Muscle of leg (tissue), 16 donors: ENCODE measurements at places on chromosomes 12 and 14. TPM values are rescaled to one million over a fixed set of nuclear protein-coding genes. Genes with fewer than 3 reads are reported as not detected.

- peak; percentile 58 for DNase-seq
Measured at GRCh38 chr14:57847096-57847495, 18.8 kb downstream of the SLC35F4 start.

Gene AEBP2
- 33.5 TPM for polyA plus RNA-seq

Gene TC2N
- 5.6 TPM for polyA plus RNA-seq

Gene GPRC5A
- 1.7 TPM for polyA plus RNA-seq

GRCh38 chr14:99431986-99432385 lies 48.7 kb downstream of the SETD3 start:
- no peak for DNase-seq

Gene TNFAIP2
- polyA plus RNA-seq: 62.9 TPM

DNA sequence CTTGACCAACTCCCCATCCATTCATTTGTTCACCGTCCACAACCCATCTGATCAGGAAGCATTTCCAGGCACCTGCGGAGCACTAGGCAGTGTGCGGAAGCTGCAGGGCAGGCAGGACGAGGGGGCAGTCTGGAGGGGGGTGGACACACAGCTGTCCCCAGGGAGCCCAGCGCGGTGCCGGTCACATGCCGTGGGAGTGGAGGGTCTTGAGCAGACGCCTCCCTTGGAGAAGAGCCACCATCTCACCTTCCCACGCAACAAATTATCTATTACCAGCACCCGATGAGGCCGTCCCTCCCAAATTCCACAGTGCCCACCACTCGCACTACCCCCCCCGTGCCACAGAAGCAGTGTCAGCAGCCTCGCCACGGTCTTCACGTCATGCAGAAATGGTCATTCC lies 10.8 kb downstream of the DLK1 start:
- DNase-seq: peak; percentile 41

- peak; percentile 95 for DNase-seq
Measured at GRCh38 chr14:50608302-50608851, 48.4 kb downstream of the ATL1 start.

Gene SERPINA6
- polyA plus RNA-seq: 0.54 TPM

- no peak for DNase-seq
Measured at GRCh38 chr12:639988-640387, 23.3 kb downstream of the NINJ2 start.

Gene PTPRQ
- polyA plus RNA-seq: 0.72 TPM

Gene NELL2
- polyA plus RNA-seq: 2.3 TPM

Gene FGF23
- 0.21 TPM for polyA plus RNA-seq

DNA sequence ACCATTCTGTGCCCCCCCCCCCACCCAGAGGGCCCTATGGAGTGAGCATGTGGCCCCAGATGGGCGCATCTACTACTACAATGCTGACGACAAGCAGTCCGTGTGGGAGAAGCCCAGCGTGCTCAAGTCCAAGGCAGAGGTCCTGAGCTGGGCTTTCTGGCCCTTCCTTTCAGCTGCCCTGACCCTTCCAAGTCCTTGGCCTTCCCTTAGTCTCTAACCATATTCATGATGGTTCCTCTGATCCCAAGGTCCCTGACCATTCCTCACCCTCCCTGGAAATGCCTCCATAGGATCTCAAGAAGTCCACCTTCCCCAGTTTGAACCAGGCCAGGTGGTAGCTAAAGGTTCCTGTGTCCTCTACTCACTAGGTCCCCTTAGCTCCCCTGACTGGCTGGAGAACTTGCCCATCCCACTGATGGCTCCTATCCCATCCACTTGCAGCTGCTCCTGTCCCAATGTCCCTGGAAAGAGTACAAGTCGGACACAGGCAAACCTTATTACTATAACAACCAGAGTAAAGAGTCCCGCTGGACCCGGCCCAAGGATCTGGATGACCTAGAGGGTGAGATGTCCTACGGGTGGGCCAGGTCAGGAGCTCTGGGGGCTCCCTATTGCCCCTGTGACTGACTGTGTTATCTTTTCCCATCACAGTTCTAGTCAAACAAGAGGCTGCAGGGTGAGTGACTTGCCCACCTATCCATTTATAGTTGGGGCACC lies 9.8 kb downstream of the PRPF40B start:
- no peak for DNase-seq

Gene ATP2B1
- polyA plus RNA-seq: 87.4 TPM

Gene LRTM2
- 0.11 TPM for polyA plus RNA-seq

GRCh38 chr14:103126873-103127304 lies 3.6 kb downstream of the TNFAIP2 start:
- DNase-seq: peak; percentile 66

Gene SMOC1
- polyA plus RNA-seq: 4.5 TPM

GRCh38 chr12:34298176-34298970 lies 276.1 kb downstream of the ALG10 start:
- no peak for DNase-seq

DNA sequence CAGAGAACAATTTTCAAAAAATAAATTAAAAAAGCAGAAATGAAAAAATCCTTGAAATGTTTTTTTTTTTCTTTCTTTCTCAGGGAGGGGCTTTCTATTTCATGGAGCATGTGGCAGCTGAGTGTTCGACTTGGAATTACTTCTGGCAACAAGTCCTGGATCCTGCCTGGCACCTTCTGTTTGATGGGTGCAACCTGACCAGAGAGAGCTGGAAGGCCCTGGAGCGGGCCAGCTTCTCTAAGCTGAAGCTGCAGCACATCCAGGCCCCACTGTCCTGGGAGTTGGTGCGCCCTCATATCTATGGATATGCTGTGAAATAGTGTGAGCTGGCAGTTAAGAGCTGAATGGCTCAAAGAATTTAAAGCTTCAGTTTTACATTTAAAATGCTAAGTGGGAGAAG lies 22.5 kb upstream of the HIGD1C start:
- DNase-seq: no peak

DNA sequence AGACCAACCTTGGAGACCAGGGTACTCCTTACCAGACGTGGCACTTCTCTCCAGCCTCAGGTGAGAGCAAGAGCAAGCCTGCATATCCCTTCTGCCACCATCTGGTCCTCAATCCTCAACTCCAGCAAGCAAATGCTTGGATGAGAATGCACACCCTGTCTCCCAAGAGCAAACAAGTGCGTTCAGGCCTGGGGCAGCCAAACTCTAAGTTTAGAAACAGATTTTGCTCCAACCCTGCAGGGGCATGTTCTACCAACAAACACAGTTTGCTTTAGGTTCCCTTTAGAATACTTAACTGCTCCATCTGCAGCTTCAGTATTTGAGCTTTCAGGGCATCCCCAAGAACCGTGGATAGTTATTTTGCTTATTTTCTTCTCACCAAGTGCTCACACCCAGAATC lies 55.9 kb upstream of the FICD start:
- DNase-seq: no peak

Gene TESPA1
- 1.9 TPM for polyA plus RNA-seq

Gene ARHGEF40
- 53.1 TPM for polyA plus RNA-seq

Gene ANKRD33
- polyA plus RNA-seq: 0.09 TPM

DNA sequence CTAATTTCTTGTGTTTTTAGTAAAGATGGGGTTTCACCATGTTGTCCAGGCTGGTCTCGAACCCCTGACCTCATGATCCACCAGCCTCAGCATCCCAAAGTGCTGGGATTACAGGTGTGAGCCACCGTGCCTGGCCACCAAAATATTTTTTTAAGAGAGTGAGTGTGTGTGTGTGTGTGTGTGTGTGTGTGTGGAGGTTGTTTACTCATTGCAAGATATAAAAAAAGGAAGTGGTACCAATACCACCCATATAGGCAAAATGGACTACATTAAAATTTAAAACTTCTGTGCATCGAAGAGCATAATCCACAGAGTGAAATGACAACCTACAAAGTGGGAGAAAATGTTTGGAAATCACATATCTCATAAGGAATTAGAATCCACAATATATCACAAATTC lies 15.5 kb upstream of the CLEC2A start:
- DNase-seq: no peak

- no peak for DNase-seq
Measured at GRCh38 chr14:68328509-68328908, 464.4 kb downstream of the ZFP36L1 start.
